ENCODE measurements at places on chromosomes 2 and 18. TPM values are rescaled to one million over a fixed set of nuclear protein-coding genes. Genes with fewer than 3 reads are reported as not detected.

ATL2 gene
- 25.0 TPM for total RNA-seq

- H3K36me3 ChIP-seq = no peaks in the 10 kb centered on the region
- no peaks in the 10 kb centered on the region for H3K4me1 ChIP-seq
- H3K4me3 ChIP-seq = no peak overlapping the region
These were observed 282.7 kb downstream of the ALK start for GRCh38 chr2:29638641-29639040.

DNA sequence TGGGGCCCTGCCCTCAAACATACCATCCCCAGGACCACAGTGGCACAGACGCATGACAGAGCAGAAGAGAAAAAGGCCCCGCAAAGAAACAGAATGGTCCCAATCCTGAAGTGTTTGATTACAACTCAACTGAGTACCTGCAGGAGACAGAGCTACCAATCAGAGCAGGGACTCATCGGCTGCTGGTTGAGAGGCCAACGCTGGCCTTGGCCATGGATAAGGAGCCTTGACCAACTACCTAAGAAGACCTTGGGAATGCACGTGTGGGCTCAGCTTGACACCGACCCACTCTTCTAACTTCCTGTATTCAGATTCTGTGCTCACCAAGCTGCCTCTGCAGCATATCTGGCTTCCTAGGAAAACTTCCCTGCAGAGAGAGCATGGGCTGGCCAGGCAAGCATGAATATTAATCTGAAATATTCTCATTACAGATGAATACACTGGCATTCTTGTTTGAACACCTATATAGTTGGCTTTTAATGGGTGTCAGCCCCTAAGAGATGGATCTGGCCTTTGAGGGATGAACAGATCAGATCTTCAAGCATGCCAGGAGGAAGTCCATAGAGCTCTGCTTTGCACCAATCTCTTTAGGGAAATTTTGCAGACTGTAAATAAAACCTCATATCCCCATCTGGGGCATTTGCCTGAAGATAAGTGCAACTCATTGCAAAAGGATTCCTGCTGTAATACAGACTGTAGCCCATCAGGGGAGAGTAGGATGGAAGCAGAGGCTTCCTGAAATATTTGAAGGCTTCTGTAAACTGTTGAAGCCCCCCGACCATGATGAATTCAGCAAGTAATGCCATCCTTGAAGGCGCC lies 135.4 kb downstream of the BCL2 start:
- no peak overlapping the region for H3K4me3 ChIP-seq
- no peak overlapping the region for H3K27ac ChIP-seq
- no peaks in the 10 kb centered on the region for H3K36me3 ChIP-seq
- no peaks in the 10 kb centered on the region for H3K4me1 ChIP-seq
- DNase-seq = no peak

ST8SIA5 gene
- total RNA-seq = not detected

- peaks cover 10% of the 10 kb centered on the region for H3K4me1 ChIP-seq
- H3K27me3 ChIP-seq = peaks cover 6% of the 10 kb centered on the region
- no peak for DNase-seq
- no peak overlapping the region for H3K27ac ChIP-seq
- H3K4me3 ChIP-seq = no peak overlapping the region
These were observed 29.8 kb downstream of the MAPRE3 start for GRCh38 chr2:27000228-27000627.

DNA sequence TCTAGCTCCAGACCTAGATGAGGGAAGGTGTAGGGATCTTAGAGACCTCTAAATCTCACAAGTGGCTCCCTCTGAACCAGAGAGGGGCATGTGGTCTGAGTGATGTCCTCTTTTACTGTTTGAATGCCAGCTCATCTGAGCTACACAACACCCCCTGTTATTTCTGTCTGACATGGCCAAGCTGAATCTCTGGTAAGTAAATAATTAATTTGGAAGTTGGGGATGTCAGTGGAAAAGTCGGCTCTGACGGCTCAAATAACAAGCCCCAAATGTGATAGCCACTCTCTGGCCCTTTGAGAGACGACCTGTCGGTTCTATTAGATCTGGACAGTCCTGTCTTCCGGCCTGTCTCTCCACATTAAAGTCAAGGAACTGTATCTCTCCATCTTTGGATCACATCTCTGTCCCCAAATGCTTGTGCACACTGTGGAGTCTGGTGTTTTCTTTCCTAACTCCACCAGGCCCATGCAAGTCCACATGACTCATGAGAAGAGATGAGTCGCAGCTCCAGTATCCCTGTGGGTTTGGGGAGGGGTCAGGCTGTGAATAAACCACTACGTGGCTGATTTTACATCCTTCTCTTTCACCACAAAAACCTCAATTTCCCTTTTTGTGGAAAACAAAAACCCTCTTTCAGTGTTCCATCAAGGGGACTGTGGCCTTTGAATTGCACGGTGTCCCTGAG lies 52.5 kb downstream of the SETBP1 start:
- H3K27me3 ChIP-seq = peaks cover 4% of the 10 kb centered on the region
- peak overlapping the region; percentile 67 for H3K27ac ChIP-seq
- DNase-seq = peak; percentile 82
- H3K36me3 ChIP-seq = no peaks in the 10 kb centered on the region
- H3K4me3 ChIP-seq = peak overlapping the region; percentile 40

GPC1 gene
- total RNA-seq = 303 TPM

DNA sequence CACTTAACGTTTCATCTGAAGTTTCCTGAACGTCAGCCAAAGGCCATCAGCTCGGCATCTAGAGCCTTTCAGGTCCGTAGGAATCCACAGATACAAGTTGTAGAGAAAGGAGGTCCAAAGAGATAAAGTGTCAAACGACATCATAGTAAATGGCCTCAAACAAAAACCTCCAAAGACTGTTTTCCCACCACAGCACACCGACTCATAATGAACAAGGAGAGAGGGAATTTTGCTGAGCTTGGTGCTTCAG lies 150.3 kb downstream of the PXDN start:
- peaks cover 17% of the 10 kb centered on the region for H3K27me3 ChIP-seq
- peaks cover 7% of the 10 kb centered on the region for H3K36me3 ChIP-seq
- no peak for DNase-seq
- H3K27ac ChIP-seq = peak overlapping the region; percentile 59
- H3K4me1 ChIP-seq = peaks cover under 1% of the 10 kb centered on the region
- H3K4me3 ChIP-seq = peak overlapping the region; percentile 38

CROCC2 gene
- total RNA-seq = not detected

DNA sequence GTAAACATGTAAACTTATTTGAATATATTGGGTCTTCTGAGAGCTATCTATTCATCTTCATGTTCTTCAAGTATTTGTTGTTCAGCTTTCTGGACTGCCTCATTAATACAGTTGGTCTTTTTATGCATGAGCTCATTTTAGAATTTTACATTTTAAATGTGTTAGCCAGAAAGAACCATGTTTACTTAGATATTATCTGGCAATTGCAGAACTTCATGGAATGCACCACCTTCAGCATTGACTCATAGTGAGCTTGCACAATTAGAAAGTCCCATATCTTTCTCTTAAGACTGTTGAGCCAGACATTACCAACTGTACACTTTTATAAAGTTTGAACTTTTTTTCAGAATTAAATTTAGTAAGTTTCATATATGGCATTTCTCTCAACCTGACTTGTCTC lies 536.7 kb downstream of the RIT2 start:
- no peak overlapping the region for H3K4me3 ChIP-seq
- no peaks in the 10 kb centered on the region for H3K4me1 ChIP-seq
- no peak overlapping the region for H3K27ac ChIP-seq
- H3K36me3 ChIP-seq = no peaks in the 10 kb centered on the region

EPHA4 gene
- 57.7 TPM for total RNA-seq

RHOB gene
- total RNA-seq = 130 TPM

GRCh38 chr2:112803691-112804521 lies 19.6 kb upstream of the IL1A start:
- peak overlapping the region; percentile 70 for H3K4me3 ChIP-seq
- no peaks in the 10 kb centered on the region for H3K27me3 ChIP-seq
- peak overlapping the region; percentile 98 for H3K27ac ChIP-seq
- DNase-seq = peak; percentile 94
- H3K4me1 ChIP-seq = peaks cover 42% of the 10 kb centered on the region
- peaks cover 36% of the 10 kb centered on the region for H3K36me3 ChIP-seq

SAG gene
- total RNA-seq = not detected

FAM110C gene
- total RNA-seq = not detected

DNA sequence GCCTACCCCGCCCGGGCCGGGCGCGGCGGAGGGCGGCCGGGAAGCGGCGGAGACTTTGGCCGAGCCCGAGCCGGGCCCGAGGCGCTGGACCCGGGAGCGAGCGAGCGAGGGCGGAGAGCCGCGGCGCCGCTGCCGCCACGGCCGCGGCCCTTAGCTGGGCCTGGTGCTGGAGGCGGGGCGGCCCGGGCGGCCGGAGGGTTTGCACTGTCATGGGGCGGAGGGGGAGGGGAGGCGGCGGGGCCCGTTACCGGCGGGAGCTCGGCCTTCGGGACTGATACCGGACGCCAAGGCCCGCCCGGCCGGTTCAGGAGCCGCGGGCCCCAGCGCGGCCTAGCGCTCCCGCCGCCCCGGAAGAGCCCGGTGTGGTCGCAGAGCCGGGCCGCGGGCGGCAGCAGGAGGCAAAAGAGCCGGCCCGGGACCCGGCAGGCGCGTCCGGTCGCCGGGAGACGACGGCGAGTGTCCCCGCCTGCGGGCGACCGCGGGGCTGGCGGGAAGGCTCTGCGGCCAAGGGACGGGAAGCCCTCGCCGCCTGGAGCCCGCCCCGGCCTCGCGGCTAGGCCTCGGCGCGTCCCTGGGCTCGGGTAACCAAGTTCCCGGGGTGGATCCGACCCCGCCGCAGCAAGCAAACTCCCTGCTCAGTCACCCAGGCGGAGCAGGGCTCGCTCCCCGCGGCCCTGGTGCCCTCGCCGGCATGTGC lies 697 bp downstream of the KCMF1 start:
- H3K4me3 ChIP-seq = peak overlapping the region; percentile 99
- H3K27ac ChIP-seq = peak overlapping the region; percentile 98
- H3K4me1 ChIP-seq = peaks cover 50% of the 10 kb centered on the region
- DNase-seq = no peak

GRCh38 chr2:16709769-16710168 lies 44.1 kb upstream of the CYRIA start:
- H3K27ac ChIP-seq = no peak overlapping the region
- no peaks in the 10 kb centered on the region for H3K27me3 ChIP-seq
- no peak overlapping the region for H3K4me3 ChIP-seq
- no peaks in the 10 kb centered on the region for H3K36me3 ChIP-seq

- H3K36me3 ChIP-seq = 0 out of 2 replicates have a peak, but pooled peaks cover 10% of the 10 kb centered on the region
- DNase-seq = no peak
- no peak overlapping the region for H3K27ac ChIP-seq
- H3K4me1 ChIP-seq = no peaks in the 10 kb centered on the region
- H3K27me3 ChIP-seq = no peaks in the 10 kb centered on the region
These were observed 85.3 kb downstream of the TRAPPC8 start for GRCh38 chr18:31857526-31858106.

DNA sequence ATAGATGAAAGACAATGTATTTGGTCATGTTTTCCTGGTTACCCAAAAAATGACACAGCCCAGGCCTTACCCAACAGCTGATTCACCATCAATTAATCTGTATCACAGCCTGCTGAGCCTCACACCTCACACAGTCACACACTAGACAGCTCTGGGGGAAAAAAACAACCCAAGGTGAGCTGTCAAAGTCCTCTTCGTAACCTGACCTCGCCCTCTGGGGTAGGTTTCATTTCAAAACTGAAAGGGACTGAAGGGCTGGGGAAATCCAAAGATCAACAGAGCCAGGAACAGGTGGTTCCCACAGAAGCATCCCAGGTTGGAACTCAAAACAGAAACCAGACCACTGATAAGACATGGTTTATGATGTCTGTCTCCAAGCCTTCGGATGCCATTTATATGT lies 18.2 kb upstream of the PCBP1 start:
- H3K36me3 ChIP-seq = no peaks in the 10 kb centered on the region
- H3K27me3 ChIP-seq = no peaks in the 10 kb centered on the region
- no peak overlapping the region for H3K27ac ChIP-seq
- DNase-seq = no peak

DNA sequence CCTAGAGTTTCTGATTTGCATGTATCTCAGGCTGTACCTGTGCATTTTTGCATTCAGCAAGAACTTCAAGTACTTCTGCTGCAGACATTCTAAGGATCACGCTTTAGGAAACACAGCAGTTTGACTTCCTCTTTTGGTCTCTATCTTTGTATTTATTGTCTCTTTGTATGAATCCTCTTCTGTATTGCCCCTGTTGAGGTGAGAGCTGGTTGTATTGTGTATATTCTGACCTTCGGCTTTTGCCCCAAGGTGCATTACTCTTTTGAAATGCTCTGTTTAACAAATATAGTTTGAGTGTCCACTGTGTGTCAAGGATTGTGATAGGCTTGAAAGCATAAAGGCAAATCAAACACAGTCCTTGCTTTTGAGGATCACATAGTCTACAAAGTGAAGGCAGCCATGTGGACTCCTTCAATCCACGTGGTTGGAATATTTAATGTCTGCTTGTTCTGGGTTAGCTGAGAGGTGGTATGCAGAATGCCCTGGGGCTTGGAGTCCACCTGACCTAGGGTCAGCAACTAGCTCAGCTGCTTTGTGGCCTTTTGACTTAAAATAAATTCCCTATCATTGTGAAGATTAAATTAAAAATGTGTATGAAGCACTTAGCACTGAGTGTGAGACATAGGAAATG lies 108.1 kb downstream of the LYPD6 start:
- no peaks in the 10 kb centered on the region for H3K27me3 ChIP-seq
- H3K36me3 ChIP-seq = 0 out of 2 replicates have a peak, but pooled peaks cover 5% of the 10 kb centered on the region
- no peak overlapping the region for H3K27ac ChIP-seq

DNA sequence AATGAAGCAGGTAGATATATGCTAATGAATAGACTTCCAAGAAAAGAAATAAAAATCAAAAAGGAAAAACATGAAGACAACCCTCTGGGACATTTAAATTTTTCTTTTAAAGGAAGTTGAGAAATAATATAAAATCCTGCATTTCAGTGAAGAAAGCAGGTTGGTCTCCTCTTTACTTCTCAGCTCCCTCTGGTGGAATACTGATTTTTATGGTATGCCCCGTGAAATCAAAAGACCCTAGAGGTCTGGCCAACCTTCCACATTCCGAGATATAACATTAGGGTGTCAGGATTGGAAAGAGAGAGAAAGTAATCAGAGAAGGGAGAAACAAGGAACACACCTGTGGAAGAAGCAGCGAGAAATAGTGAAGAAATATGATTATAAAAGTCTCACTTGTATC lies 72.7 kb downstream of the DNER start:
- no peak for DNase-seq
- H3K4me3 ChIP-seq = no peak overlapping the region
- H3K27me3 ChIP-seq = peaks cover 2% of the 10 kb centered on the region

- no peak for DNase-seq
- no peaks in the 10 kb centered on the region for H3K27me3 ChIP-seq
- H3K4me3 ChIP-seq = no peak overlapping the region
- H3K36me3 ChIP-seq = peaks cover 31% of the 10 kb centered on the region
- no peak overlapping the region for H3K27ac ChIP-seq
These were observed 30.5 kb downstream of the PREPL start for GRCh38 chr2:44330801-44331200.

GRCh38 chr18:75422341-75422910 lies 5.1 kb downstream of the SMIM21 start:
- no peak overlapping the region for H3K4me3 ChIP-seq
- no peaks in the 10 kb centered on the region for H3K4me1 ChIP-seq
- DNase-seq = no peak
- H3K27me3 ChIP-seq = peaks cover 12% of the 10 kb centered on the region

FEV gene
- not detected for total RNA-seq

ERFE gene
- total RNA-seq = 0.41 TPM

- peaks cover 16% of the 10 kb centered on the region for H3K4me1 ChIP-seq
- H3K4me3 ChIP-seq = no peak overlapping the region
- H3K36me3 ChIP-seq = no peaks in the 10 kb centered on the region
These were observed 126.2 kb downstream of the CAPN13 start for GRCh38 chr2:30681022-30681421.

GRCh38 chr18:74478880-74479279 lies 17.3 kb upstream of the CNDP2 start:
- no peaks in the 10 kb centered on the region for H3K4me1 ChIP-seq
- H3K27ac ChIP-seq = no peak overlapping the region
- H3K36me3 ChIP-seq = no peaks in the 10 kb centered on the region
- no peak for DNase-seq
- H3K4me3 ChIP-seq = no peak overlapping the region
- H3K27me3 ChIP-seq = peaks cover 26% of the 10 kb centered on the region
